NCI-H1105 treated with DMSO at 0.1 percent for 48 hours (cell line): ENCODE measurements at places on chromosomes 13 and 19.

DNA sequence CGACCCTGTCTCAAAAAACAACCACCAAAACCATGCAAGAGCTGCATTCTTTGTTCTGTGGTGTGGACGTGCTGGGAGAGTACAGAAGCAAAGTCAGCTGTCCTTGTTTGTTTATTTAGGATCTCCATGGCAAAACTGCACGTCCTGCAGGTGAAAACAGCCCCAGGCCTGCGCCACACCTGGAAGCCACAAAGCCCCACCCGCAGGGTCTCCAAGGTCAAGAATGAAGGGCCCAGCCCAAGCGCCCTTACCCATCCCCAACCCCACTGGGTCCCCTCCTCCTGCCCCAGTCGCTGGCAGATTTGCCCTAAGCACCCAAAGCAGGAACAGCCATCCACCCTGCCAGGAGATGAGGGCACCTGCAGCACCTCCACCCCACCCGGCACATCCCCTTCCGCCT lies 10.5 kb downstream of the MBD3 start:
- DNase-seq = no peak

DNA sequence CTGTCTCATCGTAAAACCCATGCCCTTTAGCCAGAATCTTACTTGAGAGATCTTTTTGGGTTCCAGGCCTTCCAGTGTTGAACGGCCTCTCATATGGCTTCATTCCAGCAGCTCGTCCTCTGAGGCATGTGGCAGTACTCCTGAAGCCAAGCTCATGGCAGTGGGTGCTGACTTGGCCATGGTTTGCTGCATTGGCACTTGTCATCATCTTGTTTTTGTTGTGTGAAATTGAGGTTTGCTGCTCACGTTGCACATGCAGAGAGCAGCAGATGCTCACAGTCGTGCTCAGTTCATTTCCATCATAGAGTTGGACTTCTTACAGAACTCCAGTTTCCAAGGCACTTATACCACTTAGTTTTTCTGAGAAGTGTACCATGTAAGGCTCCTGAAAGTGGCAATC lies 14.9 kb downstream of the TEX29 start:
- DNase-seq = no peak

GRCh38 chr19:57537953-57538547 lies 10.9 kb downstream of the ZNF549 start:
- no peak for DNase-seq

GRCh38 chr13:41859565-41859964 lies 101.3 kb downstream of the VWA8 start:
- no peak for DNase-seq

DNA sequence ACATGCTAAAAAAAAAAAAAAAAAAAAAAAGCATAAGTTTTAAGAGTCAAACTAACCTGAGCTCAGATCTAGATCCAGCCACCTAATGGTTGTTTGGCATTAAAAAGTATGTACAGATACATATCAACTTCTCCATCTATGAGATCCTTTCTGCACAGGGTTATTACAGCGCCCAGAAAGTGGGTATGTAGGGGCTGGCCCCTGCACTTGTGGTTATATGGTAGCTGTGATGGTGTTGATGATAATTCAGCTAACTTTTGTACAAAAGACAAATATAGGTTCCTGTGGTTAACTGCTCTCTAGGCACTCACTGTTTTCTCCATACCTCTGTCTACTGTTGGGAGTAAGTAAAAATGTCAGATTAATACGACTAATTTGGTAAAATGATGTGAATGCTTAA lies 81.7 kb downstream of the TNFRSF19 start:
- DNase-seq = no peak

DNA sequence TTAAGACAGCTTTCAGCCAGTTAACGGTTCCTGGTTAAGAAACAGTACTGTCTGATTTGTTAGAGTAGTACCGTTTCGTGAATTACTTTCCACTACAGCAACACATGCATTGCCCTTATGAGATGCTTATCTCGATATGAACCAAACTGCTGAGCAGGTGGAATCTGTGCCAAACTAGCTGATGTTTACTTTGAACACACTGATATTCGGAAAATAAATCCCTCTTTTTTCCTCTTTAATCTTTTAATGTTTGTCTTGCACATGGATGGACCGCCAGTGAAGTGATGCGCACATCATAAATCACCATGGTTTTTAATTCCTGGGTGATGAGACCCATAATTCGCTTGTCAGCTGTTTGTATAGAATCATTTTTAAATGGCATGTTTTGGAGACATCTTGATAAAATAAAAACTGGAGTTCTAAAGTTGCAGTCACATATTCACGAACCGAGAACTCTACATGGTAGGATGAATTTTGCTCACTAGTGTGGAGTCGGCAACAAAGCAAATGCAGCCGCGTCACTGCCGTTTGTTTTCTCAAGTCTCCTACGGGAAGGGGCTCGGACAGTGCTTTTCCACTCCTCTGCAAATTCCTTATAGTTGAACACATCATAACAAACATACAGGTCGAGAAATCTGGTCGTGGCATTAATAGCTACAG lies 1.1 kb downstream of the GJA3 start:
- DNase-seq = peak; percentile 22

DNA sequence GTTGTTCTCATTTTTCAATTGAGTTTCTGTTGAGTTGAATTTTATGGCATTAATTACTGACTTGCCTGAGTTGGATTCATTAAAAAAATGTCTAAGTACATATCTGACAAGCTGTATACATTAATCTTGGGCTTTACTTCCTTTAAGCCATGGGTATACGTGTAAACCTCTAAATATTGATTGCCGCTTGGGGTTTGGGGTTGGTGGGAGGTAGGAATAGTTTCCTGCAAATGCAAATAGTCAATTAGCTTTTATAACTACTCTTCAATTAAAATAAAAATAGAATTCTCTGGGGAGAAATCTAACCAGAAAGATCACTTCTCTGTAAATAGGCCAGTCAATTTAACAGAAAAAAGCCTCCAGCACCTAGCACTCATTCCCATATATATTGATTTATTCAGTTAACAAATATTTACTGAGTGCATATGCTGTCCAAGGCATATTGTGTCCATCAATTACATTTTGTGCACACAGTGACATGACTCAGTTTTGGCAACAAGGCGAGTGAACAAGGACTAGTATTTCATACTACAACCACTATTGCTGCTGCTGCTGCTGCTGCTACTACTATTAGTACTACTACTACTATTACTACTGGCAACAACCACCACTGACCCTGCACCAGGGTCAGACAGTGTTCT lies 306.8 kb downstream of the RFC3 start:
- peak; percentile 62 for DNase-seq

GRCh38 chr13:43631106-43631505 lies 155.7 kb downstream of the ENOX1 start:
- no peak for DNase-seq

- no peak for DNase-seq
Observed at GRCh38 chr13:40306817-40307216, 359.6 kb downstream of the FOXO1 start.

DNA sequence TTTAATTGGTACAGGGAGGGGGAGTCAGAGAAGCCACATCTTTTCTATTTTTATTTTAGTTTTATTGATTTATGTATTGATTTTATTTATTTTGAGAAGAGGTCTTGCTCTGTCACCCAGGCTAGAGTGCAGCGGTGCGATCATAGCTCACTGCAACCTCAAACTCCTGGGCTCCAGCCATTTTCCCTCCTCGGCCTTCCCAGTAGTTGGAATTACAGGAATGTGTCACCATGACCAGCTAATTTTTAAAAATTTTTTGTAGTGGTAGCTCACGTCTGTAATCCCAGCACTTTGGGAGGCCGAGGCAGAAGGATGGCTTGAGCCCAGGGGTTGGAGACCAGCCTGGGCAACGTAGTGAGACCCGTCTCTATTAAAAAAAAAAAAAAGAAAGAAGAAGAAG lies 4.1 kb downstream of the IL27RA start:
- no peak for DNase-seq

DNA sequence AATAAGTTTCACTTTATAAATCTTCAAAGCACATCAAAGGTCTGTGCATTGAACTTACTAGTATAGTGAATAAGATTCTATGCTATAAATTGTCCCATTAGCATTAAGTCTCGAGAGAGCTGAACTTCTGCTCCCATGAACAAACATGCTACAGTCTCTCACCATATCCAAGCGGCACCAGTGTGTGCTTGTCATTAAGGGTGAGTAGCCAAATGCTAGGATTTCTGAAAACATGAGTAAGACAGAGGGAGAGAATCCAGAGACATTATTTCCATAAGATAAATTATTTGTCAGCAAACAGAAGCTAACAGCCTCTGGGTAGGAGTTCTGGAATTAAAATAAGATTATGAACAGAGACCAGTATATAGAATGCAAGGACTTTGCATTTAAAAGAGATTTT lies 2882.5 kb downstream of the PCDH9 start:
- DNase-seq = peak; percentile 11

- no peak for DNase-seq
Observed at GRCh38 chr19:58397533-58398037, 2.1 kb downstream of the RNF225 start.

DNA sequence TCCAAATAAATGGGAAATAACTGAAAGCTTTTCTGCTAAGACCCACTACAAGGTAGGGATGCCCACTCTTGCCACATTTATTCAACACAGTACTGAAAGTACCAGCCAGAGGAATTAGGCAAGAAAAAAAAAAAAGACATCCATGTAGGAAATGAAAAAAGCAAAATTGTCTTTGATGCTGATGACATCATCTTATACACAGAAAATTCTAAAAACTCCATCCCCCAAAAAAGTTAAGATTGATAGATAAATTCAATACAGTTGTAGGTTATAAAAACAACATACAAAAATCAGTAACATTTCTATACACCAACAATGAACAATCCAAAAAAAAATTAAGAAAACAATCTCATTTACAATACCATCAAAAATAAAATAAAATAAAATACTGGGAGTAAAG lies 330.4 kb downstream of the RBM26 start:
- DNase-seq = no peak

- DNase-seq = no peak
Observed at GRCh38 chr13:41746259-41746658, 214.7 kb downstream of the VWA8 start.

DNA sequence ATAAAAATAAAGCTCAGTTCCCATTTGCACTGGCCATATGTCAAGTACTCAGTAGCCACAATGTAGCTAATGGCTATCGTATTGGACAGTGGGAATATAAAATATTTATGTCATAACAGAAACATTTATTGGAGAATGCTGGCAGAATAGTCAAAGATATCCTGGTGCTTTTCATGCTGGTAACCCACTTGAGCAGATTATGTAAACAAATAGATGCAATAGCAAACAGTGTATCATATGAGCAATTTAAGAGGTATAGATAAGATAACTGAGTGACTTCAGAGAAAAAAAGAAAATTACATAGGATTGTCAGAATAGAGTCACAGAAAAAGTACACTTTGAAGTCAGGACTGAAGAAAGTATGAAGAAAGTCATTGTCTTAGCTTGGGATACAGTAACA lies 426.6 kb downstream of the NDFIP2 start:
- no peak for DNase-seq

DNA sequence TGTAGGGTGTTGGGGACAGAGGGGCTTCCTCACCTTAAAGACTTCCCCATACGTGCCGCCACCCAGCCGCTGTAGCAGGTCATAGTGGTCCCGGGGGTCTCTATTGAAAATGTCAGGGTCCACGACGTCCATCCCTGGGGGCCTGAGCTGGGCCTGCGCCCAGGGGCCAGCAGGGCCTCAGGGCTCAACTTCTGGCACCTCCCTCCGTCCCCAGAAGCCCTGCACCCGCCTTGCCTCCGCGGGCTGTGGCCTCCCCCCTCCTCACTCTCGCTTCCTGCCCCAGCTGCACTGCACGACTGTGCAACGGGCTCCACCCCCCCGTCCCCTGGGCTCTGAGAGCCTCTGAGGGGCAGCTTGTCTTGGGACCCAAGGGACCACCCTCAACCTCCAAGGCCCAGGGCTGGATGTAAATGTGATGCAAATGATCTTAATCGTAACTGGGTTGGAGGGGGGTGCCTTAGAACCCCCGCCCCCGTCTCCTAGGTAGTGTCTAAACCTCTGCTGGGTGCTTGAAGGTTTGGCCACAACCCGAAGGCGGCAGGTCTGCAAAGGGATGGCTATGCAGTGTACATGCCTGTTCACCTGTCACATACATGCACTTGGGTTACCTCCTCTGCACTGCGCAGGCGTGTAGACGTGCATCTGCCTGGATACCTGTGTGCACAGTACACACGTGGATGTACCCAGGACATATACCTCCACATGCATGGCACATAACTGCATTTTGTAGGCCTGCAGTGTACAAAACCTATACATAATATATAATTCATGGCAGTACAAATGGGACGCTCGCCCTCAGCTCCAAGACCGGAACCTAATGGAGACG lies at the start of gene MAP4K1:
TSS of gene MAP4K1 (minus strand) at position 190 of the 826 bp plus-strand sequence. CDS start at position 132, 58 bp downstream.
- DNase-seq = peak; percentile 41

GRCh38 chr19:4266253-4267000 lies 12.6 kb upstream of the SHD start:
- DNase-seq = no peak

GRCh38 chr13:109228211-109228610 lies 558.2 kb downstream of the IRS2 start:
- no peak for DNase-seq

- no peak for DNase-seq
Observed at GRCh38 chr13:25581351-25581750, 209.6 kb downstream of the ATP8A2 start.

- DNase-seq = no peak
Observed at GRCh38 chr19:6720369-6721137, at the start of gene C3. C3 (minus strand) TSS chr19:6720650; CDS start chr19:6720589, 61 bp downstream.

- no peak for DNase-seq
Observed at GRCh38 chr13:52156724-52157261, 2.6 kb downstream of the NEK3 start.

GRCh38 chr19:2270423-2271233 lies 11.3 kb downstream of the PEAK3 start:
- peak; percentile 13 for DNase-seq

DNA sequence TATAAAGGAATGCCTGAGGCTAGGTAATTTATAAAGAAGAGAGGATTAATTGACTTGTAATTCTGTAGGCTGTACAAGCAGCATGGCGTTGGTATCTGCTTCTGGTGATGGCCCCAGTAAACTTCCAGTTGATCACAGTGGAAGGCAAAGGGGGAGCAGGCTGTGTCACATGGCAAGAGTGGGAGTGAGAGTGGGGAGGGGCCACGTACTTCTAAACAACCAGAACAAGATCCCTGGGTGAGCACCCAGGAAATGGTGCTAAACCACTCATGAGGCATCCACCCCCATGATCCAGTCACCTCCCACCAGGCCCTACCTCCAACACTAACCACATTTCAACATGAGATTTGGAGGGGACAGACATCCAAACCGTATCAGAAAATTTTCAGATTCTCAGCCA lies 3.0 kb upstream of the RNF113B start:
- no peak for DNase-seq

DNA sequence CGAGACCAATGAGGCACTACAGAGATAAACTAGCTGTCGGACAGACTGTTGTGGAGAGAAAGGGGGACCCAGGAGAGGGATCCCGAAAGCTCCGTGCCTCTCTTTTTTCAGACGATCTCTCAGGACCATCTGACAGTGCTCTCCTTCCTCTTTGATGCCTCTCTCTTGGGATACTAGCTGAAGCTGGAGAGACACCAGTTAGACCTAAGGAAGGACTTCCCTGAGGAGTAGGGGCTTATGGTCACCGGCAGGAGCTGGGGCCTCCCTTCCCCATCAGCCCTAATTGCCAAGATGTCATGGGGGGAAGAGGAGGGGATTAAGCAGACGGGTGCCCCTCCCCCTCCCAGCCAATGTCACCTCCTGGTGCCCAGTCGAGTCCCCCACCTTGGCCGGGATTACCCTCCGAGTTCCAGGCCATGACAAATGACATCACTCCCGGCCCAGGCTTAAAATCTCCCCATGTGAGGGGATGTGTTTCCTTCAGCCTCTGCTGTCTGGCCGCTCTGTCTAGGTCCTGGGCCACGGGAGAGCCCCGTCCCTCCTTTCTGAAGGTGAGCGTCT lies at the start of gene CRX:
TSS of gene CRX (plus strand) at position 478 of the 561 bp plus-strand sequence. CDS start 12,507 bp downstream, outside the sequence.
- no peak for DNase-seq
